ENCODE measurements at places on chromosomes 11 and 22.
A peak's percentile ranks its signal among the peaks of the same experiment; 100 is the strongest.

DNA sequence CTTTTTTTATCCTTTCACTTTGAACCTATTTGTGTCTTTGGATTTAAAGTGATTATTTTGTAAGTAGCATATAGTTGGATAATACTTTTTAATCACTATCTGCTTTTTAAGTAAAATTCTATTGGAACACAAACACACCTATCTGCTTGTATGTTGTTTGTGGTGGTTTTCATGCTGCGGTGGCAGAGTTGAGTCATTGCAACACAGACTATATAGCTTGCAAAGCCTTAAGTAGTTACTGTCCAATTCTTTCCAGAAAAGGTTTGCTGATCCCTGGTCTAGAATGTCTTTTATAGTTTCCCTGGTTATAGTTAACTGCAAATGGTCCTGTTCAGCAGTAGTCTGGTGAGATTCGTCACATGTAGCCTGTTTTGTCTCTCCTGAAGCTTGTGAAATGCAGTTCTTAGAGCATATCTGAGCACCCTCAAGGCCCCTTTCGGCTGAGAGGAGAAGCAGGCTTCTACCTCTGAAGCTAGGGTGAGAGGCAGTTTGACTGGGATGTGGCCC is 21.5 kb downstream of the SHANK3 start:
- DNase-seq: no peak

DNA sequence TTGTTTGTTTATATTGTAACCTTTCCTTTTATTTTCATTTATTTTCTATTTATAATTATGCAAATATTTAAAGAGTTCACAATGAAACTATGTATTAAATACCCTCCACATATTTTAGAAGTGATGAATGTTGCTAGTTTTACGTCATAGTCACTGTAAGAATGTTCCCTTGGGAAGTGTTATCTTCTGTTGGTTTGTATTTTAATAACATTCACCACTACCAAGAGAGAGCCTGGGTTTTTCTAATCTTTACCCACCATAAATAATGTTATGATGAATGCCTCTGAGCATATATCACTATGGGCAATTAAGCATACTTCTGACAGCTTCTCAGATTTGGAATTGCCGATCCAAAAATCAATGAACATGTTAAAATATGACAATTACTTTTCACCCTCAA is 80.7 kb downstream of the GGT1 start:
- no peak for DNase-seq

DNA sequence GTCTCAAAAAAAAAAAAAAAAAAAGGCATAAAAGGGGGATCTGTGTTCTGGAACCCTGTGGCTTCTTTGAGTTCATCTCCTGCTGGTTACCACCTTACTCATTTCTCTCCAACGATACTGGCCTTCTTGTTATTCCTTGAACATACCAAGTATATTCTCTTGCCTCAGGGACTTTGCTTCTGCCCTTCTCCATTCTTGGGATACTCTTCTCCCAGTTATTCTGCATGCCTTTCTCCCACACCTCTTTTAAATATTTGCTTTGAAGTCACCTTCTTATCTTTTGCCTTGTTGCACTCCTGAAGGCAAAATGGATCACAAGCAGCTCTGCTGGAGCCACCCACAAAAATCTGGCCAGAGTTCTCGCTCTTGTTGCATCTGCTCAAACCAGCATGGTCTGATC is 76.0 kb upstream of the RRM1 start:
- no peak for DNase-seq

- no peak for DNase-seq
Measured at GRCh38 chr22:35432228-35432905, 32.4 kb downstream of the MCM5 start.

GRCh38 chr11:112085822-112086421 is 634 bp downstream of the TIMM8B start:
- DNase-seq: peak; percentile 24

DNA sequence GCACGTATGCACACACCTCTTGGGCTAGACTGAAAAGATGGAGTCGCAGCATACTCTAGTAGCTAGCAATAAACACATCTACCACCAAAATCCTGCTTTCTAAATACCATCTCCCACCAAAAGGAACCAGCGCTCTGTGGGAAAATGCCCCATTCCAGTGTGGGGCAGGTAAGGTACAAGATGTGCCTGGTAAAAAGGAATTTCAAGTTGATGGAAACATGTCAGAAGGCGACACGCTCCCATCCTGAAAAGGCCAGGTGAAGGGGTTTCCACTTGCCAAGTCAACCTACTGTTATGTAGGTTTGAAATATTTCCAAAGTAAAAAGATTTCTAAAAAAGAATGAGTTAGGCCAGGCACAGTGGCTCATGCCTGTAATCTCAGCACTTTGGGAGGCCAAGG is 8.8 kb downstream of the DGCR2 start:
- no peak for DNase-seq

DNA sequence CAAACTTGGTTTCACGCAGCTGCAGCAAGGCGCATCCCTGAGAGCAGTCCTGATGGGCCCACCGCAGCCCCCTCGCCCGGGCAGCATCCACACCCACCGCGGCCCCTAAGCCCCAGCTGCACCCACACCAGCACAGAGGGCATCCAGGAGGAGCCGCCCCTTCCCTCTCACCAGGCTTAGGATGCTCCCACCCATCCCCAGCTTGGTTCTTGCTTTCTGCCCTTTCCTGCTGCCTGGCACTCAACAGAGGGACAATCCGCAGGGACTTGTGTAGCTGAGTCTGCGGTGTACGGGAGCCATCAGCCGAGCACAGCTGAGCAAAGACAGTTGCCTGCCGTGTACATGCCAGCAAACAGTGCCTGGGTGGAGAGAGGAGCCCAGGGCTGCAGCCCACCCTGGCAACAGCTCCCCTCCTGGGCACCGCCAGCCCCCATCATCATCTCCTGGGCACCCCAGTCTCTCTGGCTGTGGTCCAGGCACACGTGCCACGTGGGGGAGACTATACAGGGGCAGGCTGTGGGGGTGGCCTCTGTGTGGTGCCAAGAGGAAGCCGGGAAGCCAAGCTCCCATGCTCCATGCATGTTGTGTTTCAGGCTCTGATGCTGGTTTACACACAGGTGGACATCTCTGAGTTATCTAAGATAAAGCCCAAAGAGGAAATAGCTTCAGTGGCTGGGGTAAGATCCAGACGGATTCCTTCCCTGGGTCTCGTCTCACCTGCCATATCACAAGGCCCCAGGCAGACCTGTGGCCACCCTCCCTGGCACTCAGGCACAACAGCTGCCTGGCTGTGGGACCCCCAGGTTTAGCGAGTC is 36.0 kb upstream of the GNB1L start:
- DNase-seq: no peak

DNA sequence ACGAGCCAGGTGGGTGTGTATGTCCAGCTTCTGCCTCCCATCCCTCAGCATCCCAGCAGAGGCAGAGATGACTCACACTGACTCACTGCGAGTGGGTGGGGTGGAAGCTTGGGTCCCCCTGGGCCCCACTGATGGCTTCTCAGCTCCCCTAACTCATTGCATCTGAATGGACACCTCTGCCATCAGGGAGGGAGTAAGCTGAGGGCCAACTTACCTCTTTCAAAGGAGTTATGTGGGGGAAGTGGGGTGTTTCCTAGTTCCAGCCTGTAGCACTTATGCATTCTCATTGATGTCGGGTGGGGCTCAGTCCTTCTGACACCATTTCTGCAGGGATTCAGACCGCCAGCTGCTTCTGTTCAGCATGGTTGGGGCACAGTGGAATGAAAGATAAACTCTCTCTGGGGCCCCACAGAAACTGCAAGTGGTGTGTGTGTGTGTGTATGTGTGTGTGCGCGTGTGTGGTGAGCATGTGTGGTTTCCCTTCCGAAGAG is 1425.8 kb downstream of the TBC1D22A start:
- no peak for DNase-seq

- DNase-seq: no peak
Measured at GRCh38 chr22:23883658-23884057, 10.5 kb upstream of the MIF start.

DNA sequence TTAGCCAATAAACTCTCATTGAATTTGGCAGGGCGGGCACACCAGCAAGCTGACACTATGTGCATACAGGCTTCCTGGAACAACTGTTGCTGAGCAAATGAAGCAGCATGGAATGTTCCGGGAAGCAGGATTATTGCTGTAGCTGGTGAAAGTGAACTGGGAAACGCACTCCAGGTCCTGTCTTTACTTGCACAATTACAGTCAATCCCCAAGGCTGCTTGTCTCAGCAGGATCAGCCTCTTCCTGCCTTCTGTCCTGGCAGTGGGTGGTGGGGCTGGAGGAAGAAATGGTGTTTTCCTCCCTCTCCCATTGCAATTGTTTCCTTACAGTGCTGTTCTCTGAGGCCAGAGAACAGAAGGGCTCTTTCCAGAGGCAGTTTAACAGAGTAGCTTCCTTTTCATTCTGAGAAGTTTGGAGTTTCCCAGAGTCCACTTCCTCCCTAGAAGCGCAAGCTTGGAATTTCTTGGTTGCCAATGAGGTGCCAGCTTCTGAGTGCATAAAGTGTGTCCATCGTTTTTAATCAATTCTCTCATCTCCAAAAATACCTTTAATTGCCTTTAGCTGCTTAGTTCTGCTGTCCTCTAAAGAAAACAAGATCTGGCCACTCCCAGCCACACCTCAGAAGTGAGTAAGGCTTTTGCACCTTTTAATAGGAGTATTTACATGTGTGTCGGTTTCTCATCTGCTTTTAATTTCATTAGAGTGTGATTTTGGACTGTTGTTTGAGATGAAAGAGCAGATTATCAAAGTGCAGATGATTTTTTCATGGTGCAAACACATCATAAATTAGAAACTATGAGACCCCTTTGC is 19.9 kb downstream of the CD44 start:
- no peak for DNase-seq

GRCh38 chr22:50307890-50308596 is 597 bp upstream of the PLXNB2 start:
- DNase-seq: no peak

- no peak for DNase-seq
Measured at GRCh38 chr11:90235526-90235925, 12.7 kb upstream of the CHORDC1 start.

GRCh38 chr22:36739185-36739584 is 35.6 kb upstream of the CACNG2 start:
- no peak for DNase-seq

GRCh38 chr11:104967534-104968354 is 630 bp downstream of the CASP4 start:
- DNase-seq: no peak

DNA sequence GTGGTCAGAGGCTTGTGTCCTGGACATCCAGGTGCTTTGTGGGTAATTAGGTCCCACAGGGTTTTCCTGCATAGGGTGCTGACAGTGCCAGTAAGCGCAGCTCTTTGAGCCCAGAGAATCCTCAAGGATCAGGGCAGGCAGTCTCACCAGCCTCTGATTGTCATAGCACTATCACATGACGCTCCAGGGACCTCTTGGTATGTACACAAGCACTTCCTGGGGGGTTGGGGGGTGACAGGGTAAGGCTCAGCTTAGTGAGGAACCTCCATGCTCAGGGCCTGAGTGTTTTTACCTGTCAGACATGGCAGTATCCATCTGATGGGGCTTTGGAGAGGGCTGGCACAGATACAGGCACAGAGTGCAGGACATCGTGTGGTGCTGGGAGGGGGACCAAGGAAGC is 27.9 kb upstream of the SUSD2 start:
- no peak for DNase-seq

GRCh38 chr22:25327018-25327755 is 107.7 kb downstream of the CRYBB2 start:
- DNase-seq: no peak

DNA sequence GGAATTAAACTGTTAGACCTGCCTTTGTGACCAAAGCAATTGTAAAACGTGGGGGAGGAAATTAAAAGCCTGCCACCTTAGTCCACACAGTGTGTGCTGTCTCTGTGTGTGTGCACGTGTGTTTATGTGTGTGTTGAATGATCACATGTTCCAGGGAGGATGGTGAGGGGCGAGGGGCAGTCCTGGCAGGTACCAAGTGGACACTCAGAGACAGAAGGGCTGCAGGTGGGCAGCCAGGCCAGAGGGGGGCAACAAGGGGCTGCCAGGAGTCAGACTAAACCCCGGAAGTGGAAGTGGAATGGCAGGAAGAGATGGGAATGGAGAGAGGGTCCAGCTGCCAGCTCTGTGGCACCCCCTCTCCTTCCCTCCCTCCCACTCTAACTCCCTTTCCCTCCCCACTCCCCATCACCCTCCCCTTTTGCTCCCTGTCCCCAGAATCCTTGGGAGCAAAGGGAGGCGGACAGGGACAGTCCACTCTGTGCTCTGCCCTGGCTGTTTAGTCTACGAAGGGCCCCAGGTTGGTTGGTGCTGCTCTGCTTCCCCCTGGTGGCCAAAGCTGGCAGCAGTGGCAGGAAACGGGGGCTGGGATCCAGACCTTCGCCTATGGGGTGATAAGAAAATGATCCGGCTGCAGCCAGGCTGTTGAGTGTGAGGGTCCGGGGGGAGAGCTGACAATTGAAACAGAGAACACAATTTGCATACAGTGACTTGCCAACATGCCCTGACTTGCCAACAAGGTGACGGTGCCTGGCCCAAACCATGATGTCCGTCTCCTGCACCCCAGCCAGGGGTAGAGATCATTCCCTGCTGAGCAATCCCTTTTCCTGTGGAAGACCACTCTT is 24.4 kb downstream of the P2RY2 start:
- peak; percentile 64 for DNase-seq

DNA sequence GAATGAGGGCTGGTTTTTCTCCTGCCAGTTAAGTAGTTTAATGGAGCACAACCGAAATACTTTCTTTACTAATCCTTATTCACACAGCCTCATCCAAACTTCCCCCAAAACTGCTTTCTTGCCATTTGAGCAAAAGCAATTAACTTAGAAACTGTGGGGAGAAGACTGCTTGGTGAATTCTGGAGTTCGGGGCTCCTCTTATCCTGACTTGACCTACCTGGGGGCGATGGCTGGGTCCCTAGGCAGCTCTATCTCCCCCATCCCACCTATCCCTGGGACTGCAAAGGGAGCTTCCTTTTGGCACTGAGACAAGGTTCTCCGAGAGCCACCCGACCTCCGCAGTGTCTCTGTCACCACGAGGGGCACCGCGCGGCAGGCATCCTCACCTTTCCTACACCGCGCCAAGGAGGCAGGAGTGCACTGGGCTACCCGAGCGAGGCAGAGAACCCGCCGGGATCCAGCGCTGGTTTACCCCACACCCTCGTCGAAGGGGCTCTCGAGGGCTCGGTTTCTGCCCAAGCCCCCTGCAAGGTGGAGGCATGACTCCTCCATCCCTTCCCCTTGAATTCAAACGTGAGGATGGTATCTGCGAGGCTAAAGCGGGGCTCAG is 759 bp downstream of the DESI1 start:
- DNase-seq: no peak

DNA sequence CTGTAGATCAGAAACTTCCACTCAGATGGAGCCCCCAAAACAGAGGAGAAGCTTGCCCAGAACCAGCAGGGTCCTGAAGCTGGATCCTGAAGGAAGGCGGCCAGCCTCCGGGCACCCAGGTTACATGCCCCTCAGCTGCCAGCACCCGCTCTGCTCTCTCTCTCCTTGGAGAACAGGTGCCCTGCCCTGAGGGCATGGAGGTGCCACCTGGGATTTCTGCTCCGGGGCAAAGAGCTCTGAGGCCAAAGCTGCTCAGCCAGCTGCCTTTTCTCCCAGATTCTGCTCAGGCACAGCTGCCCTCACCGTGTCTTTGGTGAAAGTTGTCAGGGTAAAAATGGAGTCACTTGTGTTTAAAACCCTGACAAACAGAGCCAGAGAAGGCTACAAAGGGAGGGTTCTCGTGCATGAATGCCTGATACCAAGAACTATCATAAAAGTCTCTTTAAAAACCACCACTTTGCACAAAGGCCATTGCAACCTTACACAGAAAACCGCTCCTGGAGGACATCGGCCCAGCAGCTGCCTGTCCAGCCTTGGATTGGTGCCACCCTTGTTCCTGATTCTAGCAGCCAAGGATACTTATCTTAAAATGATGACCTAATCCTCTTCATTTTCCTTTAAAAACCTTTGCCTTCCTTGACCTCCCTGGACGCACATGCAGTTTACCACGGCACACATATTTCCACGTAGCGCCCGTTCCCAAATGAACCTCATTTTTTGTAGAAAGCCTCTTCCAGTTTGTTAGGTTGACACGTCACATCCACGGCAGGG is 140.0 kb downstream of the CACNA1I start:
- no peak for DNase-seq

All from activated T-cell treated with anti-CD3 and anti-CD28 coated beads for 4 hours (primary cell).